Left hindlimb (tissue), 1 donor: ENCODE measurements at places on chromosomes 3 and 15.

DNA sequence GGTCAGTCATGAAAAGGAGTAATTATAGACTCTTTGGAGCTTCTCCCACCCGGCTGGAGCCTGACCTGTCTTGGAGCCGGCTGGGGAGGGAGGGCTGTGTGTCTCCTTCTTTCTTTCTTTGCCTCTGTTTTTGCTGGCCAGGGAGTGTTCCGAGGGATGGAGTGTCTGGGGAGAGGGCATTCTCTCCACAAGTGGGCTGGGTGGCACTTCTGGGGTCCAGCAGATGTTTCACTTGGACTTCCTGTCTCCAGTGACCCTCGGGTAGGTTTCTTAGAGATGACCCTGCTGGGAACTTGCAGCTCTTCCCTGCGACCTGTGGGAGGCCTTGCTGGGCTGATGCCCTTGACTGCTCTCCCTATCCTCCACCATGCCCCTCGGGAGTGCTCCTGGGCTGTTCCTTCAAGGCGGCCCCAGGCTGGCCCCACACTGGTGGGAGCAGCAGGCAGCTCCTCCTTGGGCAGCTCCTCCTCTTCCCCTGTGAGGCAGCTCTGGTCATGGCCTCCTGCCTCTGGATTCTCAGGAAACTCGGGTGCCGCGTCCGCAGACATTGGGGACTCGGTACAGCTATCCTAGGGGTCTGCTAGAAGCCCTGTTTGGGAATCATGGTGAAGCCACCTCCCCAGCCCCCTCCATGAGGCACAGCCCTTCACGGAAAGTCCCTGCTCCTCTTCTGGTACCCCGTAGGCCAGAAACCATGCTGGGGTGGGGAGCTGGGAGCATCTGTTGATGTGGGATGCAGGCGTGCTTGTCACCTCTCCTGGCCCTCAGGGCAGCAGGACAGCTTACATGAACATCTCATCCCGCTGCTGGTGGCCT is 44.9 kb downstream of the APBA2 start:
- DNase-seq: no peak

GRCh38 chr15:81098861-81099651 is 35.0 kb upstream of the CFAP161 start:
- DNase-seq: no peak

- DNase-seq: no peak
Observed at GRCh38 chr3:117149584-117149983, 440.0 kb downstream of the TUSC7 start.

DNA sequence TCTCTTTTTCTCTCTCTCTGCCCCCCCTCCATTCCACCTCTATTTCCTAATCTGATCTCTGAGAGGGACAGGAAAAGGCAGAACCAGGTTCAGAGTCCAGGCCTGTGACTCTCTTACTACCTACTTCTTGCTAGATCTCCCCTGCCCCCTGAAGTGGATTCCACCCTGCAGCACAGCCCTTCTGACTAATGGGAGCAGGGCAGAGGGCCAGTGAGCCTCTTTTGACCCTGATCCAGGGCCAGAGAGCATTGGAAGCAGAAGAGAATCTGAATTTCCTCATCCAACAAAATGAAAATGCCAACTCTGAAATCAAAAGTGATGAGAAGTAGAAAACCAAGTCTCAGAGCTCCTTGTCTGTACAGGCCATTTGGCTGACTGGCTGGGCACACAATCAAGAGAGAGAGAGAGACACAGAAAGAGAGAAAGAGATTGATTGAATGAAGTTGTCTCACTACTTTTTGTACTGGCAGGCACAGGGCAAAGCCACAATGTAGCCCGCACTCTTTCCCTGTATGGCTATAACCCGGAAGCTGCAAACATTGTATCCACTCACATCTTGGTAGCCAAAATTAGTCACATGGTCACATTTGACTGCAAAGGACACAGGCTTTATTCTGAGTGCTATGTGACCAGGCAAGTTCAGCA is 31.6 kb upstream of the GLCE start:
- DNase-seq: no peak

DNA sequence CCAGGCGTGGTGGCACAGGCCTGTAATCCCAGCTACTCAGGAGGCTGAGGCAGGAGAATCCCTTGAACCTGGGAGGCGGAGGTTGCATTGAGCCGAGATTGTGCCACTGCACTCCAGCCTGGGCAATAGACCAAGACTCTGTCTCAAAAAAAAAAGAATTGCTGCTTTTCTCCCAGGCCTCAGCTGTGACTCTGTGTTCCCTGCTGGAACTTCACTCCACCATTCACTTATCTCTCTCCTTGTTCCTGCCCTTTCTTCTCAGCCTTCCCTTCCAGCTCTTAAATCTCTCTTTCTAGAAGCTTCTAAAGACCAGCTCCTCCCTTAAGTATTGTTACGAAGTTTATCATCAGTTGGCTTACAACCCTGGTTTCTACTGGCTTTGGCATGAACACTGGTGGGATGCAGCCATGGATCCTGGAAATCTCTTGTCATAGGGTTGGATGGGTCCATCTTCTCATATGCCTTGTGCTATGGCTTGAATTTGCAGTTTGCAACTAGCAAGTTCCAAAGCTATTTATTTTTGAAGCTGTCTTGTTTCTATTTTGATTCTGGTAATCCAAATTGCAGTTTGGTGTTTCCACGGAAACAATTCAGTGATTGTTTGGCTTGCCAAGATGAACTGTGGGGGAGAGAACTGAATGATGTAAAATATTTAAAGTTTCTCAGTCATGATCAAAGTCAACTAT is 10.5 kb downstream of the C3orf62 start:
- no peak for DNase-seq

- DNase-seq: no peak
Observed at GRCh38 chr15:69648775-69649735, 196.4 kb downstream of the RPLP1 start.

DNA sequence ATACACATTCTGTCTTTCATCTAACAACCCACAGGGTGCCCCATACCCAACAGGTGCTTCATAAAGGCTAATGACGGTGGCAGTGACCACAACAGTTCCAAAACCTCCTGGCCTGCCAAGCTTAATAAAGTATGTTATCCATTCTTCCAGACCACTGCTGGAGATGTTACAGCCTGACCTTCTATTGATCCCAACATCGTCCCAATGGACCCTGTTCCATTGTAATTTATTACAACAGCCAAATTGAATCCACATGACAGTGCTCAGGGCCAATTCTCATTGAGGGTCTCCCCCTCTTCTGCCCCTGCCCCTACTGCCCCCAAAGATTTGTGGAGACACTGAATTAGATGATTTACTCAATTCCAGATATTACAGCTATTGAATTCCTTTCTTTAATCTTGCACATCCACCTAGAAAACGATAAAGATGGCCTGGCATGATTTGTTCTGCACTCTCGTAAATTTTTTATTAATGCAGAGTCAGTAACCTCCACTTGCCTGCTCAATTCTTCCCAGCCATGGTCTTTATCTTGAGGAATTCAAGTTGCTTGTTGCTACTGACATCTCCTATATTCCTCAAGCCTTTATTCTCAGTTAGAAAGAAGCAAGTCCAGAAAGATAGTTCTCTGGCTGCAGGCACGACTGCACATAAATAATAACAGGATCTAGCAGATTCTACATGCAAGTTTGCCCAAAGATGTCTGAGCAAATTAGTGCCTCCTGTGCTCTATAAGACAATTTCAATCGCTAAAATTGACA is 407.6 kb downstream of the ERC2 start:
- no peak for DNase-seq

DNA sequence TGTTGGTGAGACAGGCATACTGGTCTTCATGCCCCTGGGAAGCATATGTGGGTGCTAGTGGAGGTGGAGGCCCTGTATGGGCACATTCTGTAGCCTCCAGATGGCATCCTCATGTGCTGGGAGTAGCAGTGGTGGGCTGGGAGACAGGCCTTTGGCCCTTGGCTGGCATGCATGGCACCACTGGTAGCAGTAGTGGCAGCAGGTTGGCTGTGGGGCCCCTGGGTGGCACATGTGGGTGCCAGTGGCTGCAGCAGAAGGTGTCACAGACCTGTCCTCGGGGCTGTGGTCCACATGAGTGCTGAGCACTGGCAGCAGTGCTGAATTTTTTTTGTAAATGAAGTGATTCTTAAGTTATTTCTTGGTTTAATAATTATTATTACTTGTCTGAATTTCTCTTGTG is 71.2 kb downstream of the TNFAIP8L3 start:
- DNase-seq: no peak

DNA sequence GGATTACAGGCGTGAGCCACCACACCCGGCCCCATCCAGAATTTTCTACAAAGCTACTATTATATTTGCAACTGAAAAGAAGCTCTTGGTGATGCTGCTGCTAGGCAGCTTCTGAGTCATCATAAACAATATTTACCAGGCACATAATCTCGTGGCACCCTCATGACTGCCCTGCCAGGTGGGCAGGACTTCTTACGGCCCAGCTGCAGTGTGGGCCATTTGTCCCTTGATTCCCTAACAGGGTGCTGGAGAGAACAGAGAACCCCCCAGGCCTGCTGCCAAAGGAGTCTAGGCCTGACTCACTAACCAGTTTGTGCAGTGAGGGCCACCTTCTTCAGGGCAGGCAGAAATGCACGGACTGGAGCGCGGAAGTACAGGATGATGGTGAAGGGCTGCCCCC is 4.9 kb downstream of the EPB42 start:
- no peak for DNase-seq

DNA sequence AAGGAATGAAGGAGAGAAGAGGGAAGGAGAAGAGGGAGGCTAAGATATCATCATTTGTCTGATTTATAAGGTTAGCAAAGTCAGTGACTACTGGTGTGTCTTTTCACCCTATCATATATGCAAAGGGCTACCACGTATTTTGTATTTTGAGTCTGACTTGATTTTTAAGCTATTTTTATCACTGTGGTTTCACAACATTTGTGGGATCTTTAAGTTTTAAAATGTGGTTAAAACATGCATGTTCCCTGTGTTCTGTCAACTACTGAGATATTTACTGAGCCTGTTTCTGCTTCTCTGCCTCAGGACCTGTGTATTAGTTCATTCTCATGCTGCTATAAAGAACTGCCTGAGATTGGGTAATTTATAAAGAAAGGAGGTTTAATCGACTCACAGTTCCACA is 22.5 kb upstream of the SPTSSB start:
- DNase-seq: no peak

GRCh38 chr15:67232591-67232990 is 21.9 kb downstream of the AAGAB start:
- no peak for DNase-seq

- DNase-seq: no peak
Observed at GRCh38 chr15:81819924-81820635, 225.7 kb downstream of the MEX3B start.

GRCh38 chr3:183411216-183411922 is 17.1 kb downstream of the MCF2L2 start:
- no peak for DNase-seq

- no peak for DNase-seq
Observed at GRCh38 chr15:69225355-69226022, 65.1 kb downstream of the GLCE start.

DNA sequence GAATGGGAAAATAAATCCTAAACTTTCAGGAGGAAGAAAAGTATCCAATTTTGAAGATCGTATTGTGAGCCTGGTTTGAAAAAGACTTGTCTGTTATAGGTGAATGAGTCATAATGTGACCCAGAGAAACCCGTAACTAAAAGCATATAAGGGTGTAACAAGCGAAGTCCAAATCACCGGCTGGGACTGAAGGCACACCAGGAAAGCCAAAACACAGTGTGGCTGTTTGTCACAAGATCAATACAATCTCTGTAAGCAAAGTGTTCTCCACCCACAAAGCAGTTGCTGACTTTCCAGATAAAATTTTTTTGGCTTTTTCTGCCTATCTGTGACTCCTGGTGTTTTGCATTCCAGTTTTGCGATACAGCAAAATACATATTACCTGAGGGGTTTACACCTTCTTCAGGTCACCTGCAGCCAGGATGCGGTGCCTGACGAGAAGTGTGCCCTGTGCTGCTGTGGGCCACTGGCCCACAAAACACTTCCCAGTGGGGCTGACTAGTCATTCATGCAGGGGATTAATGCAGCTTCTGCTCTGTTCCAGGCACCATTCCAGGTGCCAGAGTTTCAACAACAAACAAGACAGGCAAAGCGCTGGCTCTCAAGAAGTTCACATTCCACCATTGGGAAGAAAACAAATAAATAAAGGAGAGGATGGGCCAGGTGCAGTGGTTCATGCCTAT is 14.4 kb downstream of the HES1 start:
- no peak for DNase-seq

- no peak for DNase-seq
Observed at GRCh38 chr15:30650012-30650929, 24.3 kb downstream of the ARHGAP11B start.

DNA sequence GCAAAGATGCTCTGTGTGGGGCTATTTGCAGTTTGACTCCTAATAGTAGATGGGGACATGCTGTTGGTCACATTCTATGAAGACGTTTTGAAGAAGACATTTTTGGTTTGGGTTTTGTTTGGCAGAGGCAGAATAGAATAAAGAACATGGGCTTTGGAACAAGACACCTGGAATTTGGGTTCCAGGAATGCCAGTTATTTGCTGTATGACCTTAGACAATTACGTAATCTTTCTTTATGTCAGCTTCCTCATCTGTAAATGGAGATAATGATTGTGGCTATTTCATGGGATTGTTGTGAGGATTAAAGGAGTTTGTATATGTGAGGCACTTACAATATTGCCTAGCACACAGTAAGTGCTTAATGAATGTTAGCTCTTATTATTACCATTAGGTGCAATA is 91.6 kb downstream of the MESD start:
- DNase-seq: no peak

- no peak for DNase-seq
Observed at GRCh38 chr3:100120693-100121092, 6.4 kb upstream of the FILIP1L start.

GRCh38 chr3:185328324-185329004 is 34.5 kb upstream of the MAP3K13 start:
- DNase-seq: no peak

GRCh38 chr3:132288357-132288756 is 28.9 kb upstream of the ACP3 start:
- no peak for DNase-seq
